ENCODE measurements at places on chromosomes 3 and 15.
A peak's percentile ranks its signal among the peaks of the same experiment; 100 is the strongest.

- no peak for DNase-seq
Measured at GRCh38 chr3:103406320-103406850, 971.6 kb downstream of the ZPLD1 start.

DNA sequence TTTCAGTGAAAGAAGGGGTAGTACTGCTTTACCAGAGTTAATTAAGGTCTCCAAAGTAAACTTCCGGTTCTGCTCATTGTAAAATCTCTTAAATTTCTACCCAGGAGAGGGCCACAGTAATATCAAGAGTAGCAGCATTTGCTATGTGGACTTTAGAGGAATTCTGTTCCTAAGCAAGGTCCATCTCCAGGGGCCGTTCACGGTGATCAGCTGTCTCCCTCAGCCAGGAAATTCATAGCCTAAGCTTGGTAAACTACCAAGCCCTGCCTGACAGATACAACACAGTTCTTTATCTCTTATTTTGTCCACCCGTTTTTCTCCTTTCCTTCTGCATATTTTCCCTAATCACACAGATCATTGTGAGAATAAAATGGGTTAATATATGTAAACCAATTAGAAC, 2.3 kb downstream of the DUT start:
- no peak for DNase-seq

DNA sequence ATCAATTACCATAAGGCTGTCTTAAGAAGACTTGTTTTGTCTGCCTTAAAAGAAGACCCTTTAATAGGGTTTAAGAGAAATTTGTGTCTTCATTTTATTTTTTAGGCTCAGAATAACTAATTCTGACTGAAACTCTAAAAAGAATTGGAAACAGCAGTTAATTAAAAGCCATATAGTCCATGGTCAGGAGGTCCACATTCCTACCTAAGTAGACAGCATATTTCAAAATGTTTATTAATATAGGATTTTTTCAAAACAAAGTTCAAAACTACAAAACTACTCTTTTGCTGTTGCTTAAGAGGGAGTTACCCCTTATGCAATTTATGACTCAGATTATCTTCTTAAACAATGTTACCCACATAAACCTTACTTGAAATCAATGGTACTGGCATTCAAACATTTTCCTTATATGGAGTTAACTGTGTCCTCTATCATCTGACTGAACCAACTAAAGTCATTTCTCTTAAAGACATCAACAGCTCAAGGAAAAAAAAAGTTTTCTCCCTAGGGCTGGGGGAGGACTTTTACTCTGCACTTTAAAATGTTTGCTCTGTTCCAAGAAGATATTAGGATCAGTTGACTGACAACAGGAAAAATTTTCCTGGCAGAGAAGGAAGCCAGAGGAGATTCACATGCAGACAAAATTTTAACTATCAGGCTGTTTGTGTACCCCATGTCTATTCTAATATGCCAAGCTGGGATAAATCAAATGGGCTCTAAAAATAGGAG, 56.8 kb upstream of the NANOGP8 start:
- DNase-seq: no peak

DNA sequence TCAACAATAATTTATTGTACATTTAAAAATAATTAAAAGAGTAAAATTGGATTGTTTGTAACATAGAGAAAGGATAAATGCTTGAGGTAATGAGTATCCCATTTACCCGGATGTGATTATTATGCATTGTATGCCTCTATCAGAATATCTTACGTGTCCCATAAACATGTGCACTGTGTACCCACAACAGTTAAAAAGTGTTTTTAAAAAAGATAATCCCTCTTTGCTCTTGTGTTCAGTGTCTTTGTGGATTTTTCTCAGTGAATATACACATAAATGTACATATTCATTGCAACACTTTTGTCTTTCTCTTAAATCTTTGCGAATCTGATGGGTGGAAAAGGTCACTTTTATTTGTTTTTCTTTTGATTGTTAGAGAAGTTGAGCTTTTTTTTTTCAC, 20.4 kb downstream of the YEATS2 start:
- DNase-seq: no peak

DNA sequence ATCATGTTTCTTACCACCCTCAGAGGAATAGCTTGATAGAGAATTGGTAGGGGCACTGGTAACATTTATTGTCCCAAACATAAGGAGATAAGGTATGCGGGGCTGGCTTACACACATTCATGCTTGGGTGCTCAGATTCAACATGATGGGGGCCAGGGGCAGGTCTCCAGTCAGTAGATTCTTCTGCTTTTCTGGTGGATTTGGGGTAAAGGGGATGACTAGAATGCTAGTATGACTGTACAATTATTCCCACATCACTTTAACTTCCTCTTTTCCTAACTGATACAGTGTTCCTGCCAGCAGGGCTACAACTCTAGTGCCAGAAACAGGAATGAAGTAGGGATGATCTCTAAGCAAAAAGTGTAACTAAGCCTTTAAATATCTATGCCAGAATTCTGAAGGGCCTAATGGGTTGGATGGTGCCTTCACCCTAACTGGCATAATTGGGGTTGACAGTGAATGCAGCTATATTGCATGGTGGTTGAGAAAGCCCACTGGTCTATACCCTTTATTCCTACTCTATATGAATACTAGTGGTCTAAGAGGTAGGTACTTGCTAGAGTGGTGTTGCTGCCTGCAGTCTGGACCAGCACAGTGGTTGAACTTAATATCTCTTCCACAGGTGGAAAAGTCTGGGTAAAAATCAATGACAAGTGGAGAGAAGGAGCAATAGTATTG, 117.4 kb downstream of the IL12A start:
- no peak for DNase-seq

DNA sequence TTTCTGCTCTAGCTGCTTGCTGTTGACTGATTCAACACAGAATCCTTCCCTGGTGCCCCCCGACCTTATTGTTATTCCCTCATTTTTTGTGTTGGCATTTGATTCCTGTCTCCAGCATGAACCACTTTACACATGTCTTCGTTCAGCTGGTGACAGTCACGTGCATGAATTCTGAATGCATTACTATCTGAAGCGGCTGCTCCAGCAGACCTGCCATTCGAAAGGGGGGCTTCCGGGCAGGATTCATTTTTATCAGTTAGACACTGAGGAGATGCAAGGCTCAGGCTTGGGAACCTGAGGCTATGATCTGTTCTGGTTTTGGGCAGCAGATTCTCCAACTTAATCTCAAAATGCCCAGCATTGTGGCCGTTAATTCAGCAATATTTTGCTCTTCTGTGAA, 336.2 kb downstream of the EPHB1 start:
- DNase-seq: no peak

DNA sequence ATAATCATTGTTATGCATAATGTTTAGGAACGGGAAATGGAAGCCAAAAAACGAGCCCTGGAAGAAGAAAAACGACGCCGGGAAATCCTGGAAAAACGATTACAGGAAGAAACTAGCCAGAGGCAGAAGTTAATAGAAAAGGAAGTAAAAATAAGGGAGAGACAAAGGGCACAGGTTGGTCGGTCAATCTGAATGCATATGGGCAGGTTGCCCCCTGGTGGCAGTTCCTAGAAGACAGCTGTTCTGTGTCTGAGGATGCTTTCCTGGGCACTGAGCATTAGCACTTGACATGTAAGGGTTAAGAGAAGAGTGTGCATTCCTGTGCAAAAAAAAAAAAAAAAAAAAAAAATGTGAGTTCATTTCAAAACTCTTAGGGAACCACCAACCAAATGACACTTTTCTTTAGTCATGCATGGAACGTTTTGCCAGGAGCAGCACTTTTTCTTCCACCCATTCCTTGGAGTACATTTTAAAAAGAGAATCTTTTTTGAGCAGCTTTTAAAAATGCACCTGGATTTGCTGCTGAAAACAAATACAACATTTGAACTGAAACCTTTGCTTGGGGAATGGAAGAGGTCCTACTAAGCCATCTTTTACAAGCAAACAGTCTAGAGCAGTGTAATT, 11.1 kb upstream of the ABHD10 start:
- peak; percentile 81 for DNase-seq

DNA sequence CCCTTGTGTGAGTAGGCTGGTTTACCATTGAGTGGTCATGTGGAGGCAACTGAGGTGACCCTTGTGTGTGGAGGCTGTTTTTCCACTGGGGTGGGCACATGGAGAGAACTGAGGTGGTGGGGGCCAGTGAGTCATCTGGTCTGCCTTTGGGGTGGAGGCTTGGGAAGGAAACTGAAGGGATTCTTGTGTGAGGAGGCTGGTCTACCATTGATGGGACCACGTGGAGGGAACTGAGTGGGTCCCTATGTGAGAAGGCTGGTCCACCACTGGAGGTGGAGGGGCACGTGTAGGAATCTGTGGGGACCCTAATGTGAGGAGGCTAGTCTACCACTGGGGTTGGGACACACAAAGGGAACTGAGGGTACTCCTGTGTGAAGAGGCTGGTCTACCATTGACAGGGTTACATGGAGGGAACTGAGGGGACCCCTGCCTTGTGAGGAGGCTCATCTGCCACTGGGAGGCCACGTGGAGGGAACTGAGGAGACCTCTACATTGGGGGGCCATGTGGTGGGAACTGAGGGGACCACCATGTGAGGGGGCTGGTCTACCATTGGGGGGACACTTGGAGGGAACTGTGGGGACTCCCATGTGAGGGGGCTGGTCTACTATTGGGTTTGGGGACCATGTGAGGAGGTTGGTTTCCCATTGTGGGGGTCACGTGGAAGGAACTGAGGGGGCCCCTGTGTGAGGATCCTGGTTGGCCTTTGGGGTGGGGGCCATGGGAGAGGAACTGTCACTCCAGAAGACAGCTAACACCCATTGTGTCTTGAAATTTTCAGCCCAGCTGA, 164.5 kb downstream of the WNT7A start:
- DNase-seq: no peak

All from RPMI8226 (cell line).